Stimulated activated CD4-positive, alpha-beta T cell treated with anti-CD3 and anti-CD28 coated beads, Interleukin-4, amount 100 ng/mL, for 4 hours (primary cell): ENCODE measurements at places on chromosomes 12 and 14.

- DNase-seq, result no peak
Measured at GRCh38 chr12:109737631-109738030, 24.0 kb downstream of the FAM222A start.

DNA sequence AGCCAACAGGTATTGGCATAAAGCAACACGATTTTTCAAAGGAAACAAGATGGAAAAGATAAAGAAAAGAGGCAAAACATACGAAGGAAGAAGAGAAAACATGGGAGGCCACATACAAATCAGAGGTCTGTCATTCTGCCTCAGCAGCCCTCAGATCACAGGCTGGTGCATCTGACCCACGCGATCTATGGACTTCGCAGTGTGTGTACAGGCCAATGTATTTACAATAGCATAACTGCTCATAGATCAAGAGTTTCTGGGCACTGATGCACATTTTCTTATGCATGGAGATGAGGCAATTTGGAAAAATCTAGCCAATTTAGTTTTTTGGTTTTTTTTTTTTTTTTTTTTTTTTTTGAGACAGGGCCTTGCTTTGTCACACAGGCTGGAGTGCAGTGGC lies 245.4 kb downstream of the DUSP6 start:
- no peak for DNase-seq

GRCh38 chr14:68285421-68286179 lies 466.0 kb downstream of the RAD51B start:
- DNase-seq, result peak; percentile 39

DNA sequence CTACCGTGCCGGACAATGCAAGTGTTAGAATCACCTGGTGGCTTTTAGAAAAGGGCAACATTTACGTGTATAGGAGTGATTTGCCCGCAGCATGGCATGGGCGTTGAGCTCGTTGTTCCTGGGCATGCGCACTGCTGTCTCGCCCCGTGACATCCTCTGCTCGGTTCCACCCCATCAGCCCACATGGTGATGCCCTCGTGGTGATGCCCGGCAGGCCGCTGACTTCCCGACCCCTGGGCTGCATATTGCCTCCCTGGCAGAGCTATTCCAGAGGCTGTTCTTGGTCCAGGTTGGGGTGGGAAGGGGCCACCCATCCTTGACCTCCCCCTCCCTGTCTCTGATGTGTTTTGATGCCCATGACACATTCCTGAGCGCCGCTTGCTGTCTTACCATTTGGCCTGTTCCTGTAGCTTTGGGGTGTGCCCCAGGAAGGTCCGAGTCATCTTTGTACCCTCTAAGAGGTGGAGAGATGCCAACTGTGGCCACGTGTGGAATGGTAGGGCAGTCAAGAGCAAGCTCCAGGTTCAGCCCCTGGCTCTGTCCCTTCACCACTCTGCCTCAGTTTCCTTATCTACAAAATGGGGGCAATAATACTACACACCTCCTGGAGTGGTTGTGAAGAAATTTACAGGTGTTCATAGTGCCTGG lies 4.8 kb downstream of the HIP1R start:
- no peak for DNase-seq

DNA sequence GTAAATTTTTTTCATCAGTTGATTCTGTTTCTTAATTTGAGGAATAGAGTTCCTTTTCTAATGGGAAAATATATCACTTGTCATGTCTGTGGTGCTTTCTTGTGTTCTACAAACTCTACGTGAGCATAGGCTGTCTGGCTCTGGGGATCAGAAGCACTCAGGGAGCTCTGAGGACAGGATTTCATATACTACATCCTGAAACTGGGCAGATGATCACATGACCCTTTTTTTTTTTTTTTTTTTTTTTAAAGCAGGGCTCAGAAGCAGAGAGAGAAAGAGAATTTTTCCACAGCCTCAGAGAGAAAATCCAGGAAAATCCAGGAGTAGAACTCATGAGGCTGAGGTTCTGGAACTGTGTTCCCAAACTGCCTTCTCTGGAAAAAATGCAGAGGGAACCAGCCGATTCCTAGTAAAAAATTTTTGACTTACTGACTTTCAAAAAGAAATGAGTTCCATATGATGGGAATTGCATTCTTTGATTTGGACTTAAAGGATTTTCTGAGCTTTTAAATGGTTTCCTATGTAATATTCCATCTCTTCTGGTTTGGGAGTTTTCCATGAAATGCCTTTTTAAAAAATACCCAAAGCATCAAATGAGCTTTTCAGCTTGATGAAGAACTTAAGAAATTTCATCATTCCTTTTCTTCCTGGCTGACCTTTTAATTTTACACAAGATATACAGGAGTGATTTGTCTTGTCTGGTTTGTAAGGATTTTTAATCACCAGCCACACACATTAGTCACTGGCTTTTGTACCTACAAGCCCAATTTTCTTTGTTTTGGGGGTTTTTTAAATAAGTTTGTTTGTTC lies 183.1 kb upstream of the HIF1A start:
- DNase-seq, result no peak

GRCh38 chr14:103606963-103607668 lies 21.9 kb upstream of the KLC1 start:
- DNase-seq, result peak; percentile 24

- DNase-seq, result no peak
Measured at GRCh38 chr14:103692159-103692558, 23.1 kb downstream of the XRCC3 start.

DNA sequence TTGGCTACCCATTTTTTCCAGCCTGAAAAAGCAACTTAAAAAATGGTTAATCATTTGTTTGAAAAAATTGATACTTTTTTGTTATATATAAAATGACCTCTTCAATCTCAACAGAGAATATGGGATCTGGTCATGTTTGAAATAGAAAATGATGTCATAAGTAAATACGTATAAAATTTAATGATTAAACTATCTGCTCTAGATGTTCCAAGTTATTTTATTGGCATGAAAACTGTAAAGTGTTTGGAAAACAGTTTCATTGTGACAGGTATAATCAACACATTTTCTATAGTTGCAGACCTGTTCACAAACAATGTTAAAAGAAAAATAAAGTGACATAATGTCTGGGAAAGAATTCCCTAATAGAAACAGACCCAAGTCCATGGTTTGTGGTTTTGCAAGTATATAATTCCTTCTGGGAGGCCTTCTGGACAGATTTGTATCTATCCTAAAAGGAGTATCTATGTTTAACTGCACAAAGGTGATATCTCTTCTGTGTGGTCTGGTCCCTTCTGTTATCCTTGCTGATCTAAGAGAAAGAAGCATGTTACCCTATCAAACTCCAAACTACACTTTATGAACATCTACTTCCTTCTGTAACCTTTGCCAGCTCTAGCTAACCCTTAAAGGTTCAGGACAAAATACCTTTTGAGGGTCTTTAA lies 39.5 kb upstream of the LRIG3 start:
- no peak for DNase-seq

GRCh38 chr12:131466306-131466705 lies 244.6 kb upstream of the SFSWAP start:
- no peak for DNase-seq

- no peak for DNase-seq
Measured at GRCh38 chr12:43884683-43885410, 49.0 kb downstream of the TMEM117 start.

DNA sequence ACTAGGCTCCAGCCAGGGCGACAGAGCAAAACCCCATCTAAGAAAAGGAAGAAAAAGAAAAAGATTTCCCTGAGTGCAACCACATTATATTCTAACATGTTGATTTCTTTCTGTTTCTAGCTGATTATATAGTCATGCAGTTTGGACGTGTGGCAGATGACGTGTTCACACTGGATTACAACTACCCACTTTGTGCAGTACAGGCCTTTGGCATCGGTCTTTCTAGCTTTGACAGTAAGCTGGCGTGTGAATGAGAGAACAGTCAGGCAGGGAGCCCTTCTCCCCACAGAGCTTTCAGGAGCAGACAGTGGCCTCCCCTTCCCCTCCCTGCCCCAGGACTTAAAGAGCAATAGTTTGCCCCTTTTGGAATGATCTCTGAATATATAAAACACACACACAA lies 20.0 kb upstream of the TEAD4 start:
- no peak for DNase-seq

DNA sequence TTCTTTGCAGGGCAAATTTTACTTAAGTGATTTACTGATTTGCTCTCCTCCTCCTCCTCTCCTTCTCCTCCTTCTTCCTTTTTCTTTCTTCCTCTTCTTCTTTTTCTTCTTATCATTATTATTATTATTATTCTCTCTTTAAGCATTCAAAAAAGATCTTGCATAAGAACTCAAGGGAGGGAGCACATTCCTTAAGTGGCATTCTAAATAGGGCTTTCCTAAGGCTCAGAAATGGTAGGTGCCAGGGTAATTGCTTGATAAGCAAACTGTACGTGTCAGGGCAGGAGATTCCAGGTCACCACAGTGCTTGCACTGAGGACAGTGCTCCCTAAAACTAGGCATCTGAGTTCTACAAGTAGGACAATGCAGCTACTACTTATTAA lies 92.4 kb downstream of the SPTSSA start:
- no peak for DNase-seq

DNA sequence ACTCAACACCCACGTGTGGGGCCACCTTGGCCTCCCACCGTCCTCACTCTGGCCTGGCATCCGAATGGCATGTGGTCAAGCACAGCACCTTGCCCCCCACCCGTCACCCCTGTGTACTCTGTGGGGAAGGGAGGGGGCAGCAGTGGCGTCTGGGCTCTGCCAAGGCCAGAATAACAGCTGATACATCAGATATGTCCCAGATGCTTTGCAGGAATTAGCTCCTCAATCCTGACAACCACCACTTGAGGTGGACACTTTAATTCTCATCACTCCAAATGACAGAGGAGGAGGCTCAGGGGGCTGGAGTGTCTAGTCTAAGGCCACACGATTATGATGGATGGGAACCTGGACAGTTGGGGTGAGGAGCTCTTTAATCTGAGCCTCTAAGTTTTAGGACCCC lies 1.7 kb upstream of the KRT80 start:
- no peak for DNase-seq

DNA sequence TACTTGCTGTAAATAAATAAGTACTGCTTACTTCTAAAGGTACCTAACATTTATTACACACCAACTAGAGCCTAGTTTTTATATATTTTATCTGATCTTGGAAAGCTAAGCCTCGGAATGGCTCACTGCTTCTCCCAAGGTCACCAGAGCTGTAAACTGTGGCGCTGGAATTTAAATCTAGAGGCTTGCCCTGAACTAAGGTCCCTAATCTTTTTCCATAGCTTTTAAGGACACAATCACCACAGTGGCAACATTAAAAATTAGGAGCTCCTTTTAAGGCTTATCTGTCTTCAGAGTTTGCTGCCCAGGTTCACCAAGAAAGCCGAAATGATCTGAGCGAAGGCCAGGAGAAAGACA lies 670 bp downstream of the CCNB1IP1 start:
- no peak for DNase-seq

GRCh38 chr14:60222820-60223219 lies 26.2 kb upstream of the PPM1A start:
- no peak for DNase-seq

- peak; percentile 19 for DNase-seq
Measured at GRCh38 chr14:99853206-99853605, 60.0 kb downstream of the EML1 start.

GRCh38 chr14:101186992-101187815 lies 283.7 kb upstream of the RTL1 start:
- no peak for DNase-seq

- no peak for DNase-seq
Measured at GRCh38 chr14:94175011-94175745, 1.1 kb downstream of the PPP4R4 start.

- DNase-seq, result no peak
Measured at GRCh38 chr12:88918161-88918560, 337.9 kb upstream of the KITLG start.

DNA sequence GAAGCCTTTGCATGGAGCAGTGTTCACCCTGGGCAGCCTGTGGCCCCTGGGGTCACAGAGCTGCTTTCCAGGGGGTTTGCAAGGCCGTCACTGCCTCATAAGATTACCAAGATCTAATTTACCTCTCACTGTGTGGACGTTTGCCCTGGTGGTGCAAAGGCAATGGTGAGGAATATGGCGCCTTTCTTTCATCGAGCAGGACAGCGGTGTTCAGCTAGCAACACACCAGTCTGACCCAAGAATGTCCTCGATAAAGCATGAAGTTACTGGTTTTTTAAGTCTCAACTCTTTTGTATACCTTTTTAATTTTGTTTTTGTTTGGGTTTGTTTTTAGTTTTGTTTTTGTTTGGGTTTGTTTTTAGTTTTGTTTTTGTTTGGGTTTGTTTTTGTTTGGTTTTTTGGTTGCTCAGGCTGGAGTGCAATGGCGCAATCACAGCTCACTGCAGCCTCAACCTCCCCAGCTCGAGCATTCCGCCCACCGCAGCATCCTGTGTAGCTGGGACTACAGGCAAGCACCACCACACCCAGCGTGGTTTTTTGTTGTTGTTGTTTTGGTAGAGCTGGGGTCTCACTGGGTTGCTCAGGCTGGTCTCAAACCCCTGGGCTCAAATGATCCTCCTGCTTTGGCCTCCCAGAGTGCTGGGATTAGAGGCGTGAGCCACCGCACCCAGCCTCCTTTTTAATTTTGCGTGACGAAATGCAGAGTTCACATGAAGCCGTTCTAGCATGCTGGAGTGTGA lies 57.9 kb downstream of the PPP2R5C start:
- DNase-seq, result peak; percentile 58

- no peak for DNase-seq
Measured at GRCh38 chr12:54840244-54840865, 14.0 kb upstream of the MUCL1 start.

DNA sequence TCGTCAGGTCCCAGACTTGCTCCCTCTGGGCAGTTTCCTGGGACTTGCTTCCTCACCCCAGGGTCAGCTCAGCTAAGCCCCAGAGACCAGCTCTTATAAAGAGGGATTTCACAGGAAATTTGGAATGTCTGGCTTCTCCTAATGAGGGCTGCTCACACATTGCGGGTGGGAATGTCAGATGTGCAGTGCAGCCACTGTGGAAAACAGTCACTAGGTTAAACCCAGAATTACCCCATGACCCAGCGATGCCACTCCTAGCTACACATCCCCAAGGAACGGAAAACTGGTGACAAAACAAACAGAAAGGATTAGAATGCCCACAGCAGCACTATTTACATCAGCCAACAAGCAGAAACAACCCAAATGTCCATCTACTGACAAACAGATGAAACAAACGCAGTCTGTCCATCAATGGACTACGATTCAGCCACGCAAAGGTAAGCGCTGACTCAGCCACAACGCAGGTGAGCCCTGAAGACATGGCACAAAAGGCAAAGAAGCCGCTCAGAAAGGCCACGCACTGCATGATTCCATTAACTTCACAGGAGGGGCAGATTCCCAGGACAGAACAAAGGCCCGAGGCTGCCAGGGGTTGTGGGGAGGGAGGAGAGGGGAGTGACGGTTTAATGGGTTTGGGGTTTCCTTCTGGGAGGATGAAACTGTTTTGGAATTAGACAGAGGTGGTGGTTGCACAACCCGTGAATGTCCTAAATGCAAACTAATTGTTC lies 63.0 kb downstream of the NCOR2 start:
- DNase-seq, result no peak

DNA sequence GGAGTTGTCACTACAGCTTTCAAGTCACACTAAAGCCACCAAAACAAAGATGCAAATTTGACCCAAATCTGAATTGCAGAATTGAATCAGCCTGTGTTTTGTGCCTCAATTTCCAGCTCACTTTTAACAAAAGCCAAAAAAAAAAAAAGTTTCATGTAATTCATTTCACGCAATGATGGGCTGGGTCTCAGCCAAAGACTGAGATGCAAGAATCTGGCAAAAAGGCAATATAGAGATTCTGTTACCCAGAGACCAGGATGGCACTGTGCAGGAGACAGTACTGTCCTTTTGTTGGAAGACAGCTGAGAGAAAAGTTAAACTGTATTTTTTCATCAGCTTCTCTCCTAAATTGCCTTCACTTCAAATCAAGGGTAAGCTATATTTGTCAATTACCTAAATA lies 205.7 kb upstream of the NPAS3 start:
- DNase-seq, result no peak
